Mononuclear cell (primary cell): ENCODE measurements at places on chromosomes 4 and X. TPM values are rescaled to one million over a fixed set of nuclear protein-coding genes. Genes with fewer than 3 reads are reported as not detected.

The TMSB15A gene
- total RNA-seq, result 0.63 TPM

The CAPN6 gene
- not detected for total RNA-seq

The RGS12 gene
- 5.1 TPM for total RNA-seq

The IGFBP7 gene
- total RNA-seq, result 16.6 TPM

The HTN3 gene
- total RNA-seq, result not detected

The EGFL6 gene
- not detected for total RNA-seq

The MTTP gene
- total RNA-seq, result 0.63 TPM

The CT55 gene
- not detected for total RNA-seq

The MMRN1 gene
- total RNA-seq, result 8.1 TPM

The TECRL gene
- 0.10 TPM for total RNA-seq

The FAM47A gene
- total RNA-seq, result not detected

The ADAMTS3 gene
- not detected for total RNA-seq

The ACSL4 gene
- 54.0 TPM for total RNA-seq

The TMEM33 gene
- 44.5 TPM for total RNA-seq

The KLHL4 gene
- not detected for total RNA-seq

The KIT gene
- 0.42 TPM for total RNA-seq

The KCNIP4 gene
- not detected for total RNA-seq

The DACH2 gene
- under 0.01 TPM for total RNA-seq
